ENCODE measurements at places on chromosomes 12 and 14.

- DNase-seq: no peak
Measured at GRCh38 chr12:6832125-6832524, 3.9 kb downstream of the P3H3 start.

GRCh38 chr14:101634850-101635748 is 73.8 kb downstream of the DIO3 start:
- DNase-seq: no peak

GRCh38 chr12:102096855-102097254 is 23.1 kb downstream of the NUP37 start:
- DNase-seq: no peak

GRCh38 chr12:44063671-44064070 is 227.8 kb downstream of the TMEM117 start:
- no peak for DNase-seq

DNA sequence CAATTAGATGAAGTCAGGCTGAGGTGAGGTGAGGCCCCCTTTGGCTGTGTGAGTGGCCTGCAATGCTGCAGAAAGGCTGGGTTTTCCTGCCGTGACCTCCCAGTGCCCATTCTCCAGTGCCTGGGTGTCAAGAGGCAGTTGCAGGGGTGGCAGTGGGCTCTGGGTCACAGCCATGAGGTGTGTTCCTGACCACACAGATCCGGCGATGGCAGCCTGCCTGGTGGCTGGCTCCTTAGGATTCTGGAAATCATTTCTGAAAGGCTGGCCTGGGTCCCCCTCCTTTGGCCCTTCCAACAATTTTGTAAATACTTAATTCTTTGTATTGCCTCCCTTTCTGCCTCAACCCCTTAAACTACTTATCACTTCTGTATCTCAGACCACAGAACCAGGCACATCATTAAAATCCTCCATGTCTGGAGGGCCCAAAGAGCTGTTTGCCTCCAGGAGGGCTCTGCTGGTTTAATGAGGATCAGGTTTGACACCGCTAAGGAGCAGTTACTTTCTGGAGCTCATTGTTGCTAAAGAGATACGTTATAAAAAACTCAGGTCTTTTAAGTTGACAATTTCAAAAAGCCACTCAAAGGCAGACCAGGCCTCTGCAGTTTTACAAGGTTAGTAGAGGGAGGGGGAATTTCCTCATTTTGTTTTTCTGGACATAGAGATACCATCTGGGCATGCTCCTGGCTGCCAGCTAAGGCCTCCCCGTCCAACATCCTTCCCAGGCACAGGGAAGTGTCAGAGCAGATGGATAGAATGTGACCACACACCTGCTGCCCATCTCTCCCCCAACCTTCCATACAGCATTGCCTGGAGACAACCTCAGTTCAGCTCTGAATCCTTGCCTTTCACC is 204.4 kb downstream of the FOXN3 start:
- DNase-seq: no peak

GRCh38 chr12:95191060-95191696 is 26.1 kb downstream of the FGD6 start:
- DNase-seq: no peak

DNA sequence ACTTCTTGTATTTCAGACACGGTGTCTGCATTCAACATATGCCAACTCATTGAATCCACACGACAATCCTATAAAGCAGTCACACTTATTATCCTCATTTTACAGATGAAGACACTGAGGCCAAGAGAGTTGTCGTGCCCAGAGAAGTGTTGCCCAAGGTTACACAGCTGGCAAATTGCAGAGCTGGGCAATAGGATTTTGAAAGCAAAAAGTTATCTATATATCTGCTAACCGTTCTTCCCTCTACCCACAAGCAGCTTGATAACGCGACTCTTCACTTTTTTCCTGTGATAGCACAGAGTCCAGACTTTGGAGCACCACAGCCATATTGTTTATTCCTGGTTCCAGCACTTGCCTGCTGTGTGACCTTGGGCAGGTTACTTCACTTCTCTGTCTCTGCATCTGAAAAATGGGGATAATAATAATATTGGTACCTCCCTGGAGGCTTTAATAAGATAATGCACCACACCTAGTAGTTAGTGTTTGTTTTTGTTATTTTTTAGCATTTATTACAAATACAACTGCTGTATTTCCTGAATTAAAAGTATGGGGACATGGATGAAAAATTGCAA is 82.2 kb downstream of the CHST11 start:
- no peak for DNase-seq

- peak; percentile 97 for DNase-seq
Measured at GRCh38 chr14:20970983-20971704, 15.9 kb downstream of the RNASE2 start.

- DNase-seq: no peak
Measured at GRCh38 chr14:37153005-37153404, 19.4 kb downstream of the SLC25A21 start.

- DNase-seq: no peak
Measured at GRCh38 chr12:103205906-103206305, 248.4 kb downstream of the ASCL1 start.

GRCh38 chr12:93379326-93379980 is 1.7 kb downstream of the NUDT4 start:
- no peak for DNase-seq

- peak; percentile 95 for DNase-seq
Measured at GRCh38 chr12:111812881-111813741, 28.9 kb upstream of the MAPKAPK5 start.

- DNase-seq: no peak
Measured at GRCh38 chr12:65162609-65163008, 6.8 kb upstream of the LEMD3 start.
